Mesothelial cell of epicardium (in vitro differentiated cells): ENCODE measurements at places on chromosomes 4 and X.

DNA sequence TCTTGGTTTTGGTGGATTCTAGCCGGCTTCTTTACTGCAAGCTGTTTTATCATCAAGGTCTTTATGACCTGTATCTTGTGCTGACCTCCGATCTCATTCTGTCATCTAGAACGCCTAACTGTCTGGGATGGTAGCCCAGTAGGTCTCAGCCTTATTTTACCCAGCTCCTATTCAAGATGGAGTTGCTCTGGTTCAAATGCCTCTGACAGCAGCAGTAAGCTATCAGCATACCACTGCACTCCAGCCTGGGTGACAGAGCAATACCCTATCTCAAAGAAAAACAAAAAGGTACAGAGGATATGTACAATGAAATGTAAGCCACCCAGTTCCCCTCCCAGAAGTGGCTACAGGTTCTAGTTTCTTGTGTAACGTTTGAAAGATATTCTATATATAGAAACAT, 36.1 kb downstream of the HERC6 start:
- H3K4me1 ChIP-seq: no peaks in the 10 kb centered on the region
- H3K27me3 ChIP-seq: no peaks in the 10 kb centered on the region
- no peak for DNase-seq
- H3K36me3 ChIP-seq: peaks cover 11% of the 10 kb centered on the region

DNA sequence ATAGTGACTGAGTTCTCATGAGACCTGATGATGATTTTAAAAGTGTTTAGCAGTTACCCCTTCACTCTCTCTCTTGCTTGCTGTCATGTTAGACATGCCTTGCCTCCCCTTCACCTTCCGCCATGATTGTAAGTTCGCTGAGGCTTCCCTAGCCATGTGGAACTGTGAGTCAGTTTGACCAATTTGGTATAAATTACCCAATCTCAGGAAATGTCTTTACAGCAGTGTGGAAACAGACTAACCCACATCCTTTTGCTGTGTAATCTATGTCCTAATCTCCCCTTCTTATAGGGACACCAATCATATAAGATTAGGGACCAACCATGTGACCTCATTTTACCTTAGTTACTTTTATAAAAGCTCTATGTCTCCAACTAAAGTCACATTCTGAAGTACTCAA, 677.8 kb downstream of the ADGRL3 start:
- no peak overlapping the region for H3K27ac ChIP-seq
- H3K4me1 ChIP-seq: no peaks in the 10 kb centered on the region
- H3K27me3 ChIP-seq: no peaks in the 10 kb centered on the region

GRCh38 chr4:123120473-123120872, 198.1 kb upstream of the NUDT6 start:
- H3K27me3 ChIP-seq: no peaks in the 10 kb centered on the region
- no peak overlapping the region for H3K4me3 ChIP-seq
- H3K36me3 ChIP-seq: peaks cover 4% of the 10 kb centered on the region
- H3K27ac ChIP-seq: no peak overlapping the region

DNA sequence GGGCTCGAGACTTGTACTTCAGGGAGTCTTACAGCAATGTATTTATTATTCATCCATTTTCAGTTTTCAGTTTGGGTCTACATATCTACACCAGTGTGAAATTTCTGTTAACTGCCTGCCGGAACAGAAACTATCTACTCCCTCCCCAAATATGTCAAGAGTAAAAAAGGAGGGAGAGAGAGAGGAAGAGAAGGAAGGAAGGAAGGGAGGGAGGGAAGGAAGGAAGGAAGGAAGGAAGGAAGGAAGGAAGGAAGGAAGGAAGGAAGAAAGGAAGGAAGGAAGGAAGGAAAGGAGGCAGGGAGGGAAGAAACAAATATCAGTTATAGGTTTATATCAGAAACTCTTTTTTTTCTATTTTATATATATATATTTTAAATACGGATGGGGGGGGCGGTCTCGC, 12.6 kb downstream of the RPL39 start:
- no peaks in the 10 kb centered on the region for H3K4me1 ChIP-seq
- no peak overlapping the region for H3K4me3 ChIP-seq
- H3K27me3 ChIP-seq: no peaks in the 10 kb centered on the region
- no peak overlapping the region for H3K27ac ChIP-seq
- DNase-seq: no peak

- H3K36me3 ChIP-seq: no peaks in the 10 kb centered on the region
- no peaks in the 10 kb centered on the region for H3K27me3 ChIP-seq
- peaks cover 15% of the 10 kb centered on the region for H3K4me1 ChIP-seq
- H3K4me3 ChIP-seq: no peak overlapping the region
Observed at GRCh38 chr4:17165286-17165685, 266.8 kb upstream of the LDB2 start.

DNA sequence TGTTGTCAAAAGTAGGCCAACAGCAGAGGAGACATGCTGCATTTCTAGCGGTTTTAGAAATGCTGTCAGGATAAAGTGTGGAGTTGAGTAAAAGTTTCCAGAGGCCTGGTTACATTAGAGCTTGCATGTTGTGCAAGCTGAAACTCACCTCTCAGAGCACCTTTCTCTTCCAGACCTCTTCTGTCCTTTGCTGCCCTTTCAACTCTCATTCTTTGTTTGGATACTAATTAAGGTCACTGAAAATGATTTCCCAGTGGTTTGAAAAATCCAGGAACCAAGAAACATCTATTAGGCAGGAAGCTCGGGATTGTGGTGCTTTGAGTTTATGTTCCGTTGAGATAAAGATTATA, 426.6 kb downstream of the MAPK10 start:
- DNase-seq: no peak
- no peaks in the 10 kb centered on the region for H3K36me3 ChIP-seq
- no peak overlapping the region for H3K4me3 ChIP-seq
- H3K4me1 ChIP-seq: peaks cover 52% of the 10 kb centered on the region
- no peak overlapping the region for H3K27ac ChIP-seq
- no peaks in the 10 kb centered on the region for H3K27me3 ChIP-seq

DNA sequence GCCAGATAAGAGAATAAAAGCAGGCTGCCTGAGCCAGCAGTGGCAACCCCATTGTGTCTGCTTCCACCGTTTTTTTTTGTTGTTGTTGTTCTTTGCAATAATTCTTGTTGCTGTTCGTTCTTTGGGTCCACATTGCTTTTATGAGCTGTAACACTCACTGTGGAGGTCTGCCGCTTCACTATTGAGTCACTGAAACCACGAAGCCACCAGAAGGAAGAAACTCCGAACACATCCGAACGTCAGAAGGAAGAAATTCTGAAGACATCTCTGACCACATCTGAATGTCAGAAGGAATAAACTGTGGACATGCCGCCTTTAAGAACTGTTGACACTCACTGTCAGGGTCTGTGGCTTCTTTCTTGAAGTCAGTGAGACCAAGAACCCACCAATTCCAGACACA, 110.5 kb downstream of the PCDH18 start:
- no peak overlapping the region for H3K27ac ChIP-seq
- no peaks in the 10 kb centered on the region for H3K4me1 ChIP-seq
- DNase-seq: no peak
- no peaks in the 10 kb centered on the region for H3K27me3 ChIP-seq
- no peak overlapping the region for H3K4me3 ChIP-seq

DNA sequence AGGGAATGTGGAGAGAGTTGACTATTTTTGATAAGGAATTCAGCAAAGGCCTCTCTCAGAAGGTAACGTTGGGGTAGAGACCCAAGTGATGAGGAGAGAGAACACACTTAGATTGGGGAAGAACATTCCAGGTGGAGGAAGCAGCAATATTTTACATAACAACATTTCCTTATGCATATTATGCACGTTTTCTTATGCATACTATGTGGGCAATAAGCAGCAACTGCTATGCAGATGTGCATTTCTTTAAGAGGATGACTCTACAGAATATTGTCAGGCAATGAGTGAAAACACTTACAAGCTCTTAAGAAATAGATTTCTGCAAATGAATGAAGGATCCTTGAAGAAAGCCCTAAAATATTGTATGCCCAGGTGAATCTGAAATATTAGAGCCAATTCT, 91.1 kb downstream of the TMEM47 start:
- no peak overlapping the region for H3K4me3 ChIP-seq
- no peaks in the 10 kb centered on the region for H3K36me3 ChIP-seq
- H3K27ac ChIP-seq: no peak overlapping the region
- no peak for DNase-seq
- H3K27me3 ChIP-seq: no peaks in the 10 kb centered on the region

DNA sequence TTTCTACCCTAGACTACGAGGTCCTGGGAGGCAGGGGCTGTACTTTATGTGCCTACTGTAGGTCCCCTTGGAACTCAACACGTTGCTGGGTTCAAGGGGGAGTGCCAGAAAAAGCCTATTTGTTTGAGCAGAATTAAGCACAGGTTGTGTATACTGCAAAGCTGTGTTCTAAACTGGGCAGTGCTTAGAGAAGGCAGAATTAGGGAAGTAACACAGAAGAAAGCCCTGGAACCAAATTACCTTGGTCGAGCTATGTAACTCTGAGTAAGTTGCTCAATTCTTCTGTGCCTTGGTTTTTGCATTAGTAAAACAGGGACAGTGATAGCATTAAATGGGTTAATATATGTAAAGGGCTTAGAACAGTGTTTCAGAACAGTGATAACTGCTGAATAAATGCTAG, 245.0 kb upstream of the SFRP2 start:
- H3K4me3 ChIP-seq: no peak overlapping the region
- H3K36me3 ChIP-seq: no peaks in the 10 kb centered on the region
- H3K27me3 ChIP-seq: peaks cover 67% of the 10 kb centered on the region

DNA sequence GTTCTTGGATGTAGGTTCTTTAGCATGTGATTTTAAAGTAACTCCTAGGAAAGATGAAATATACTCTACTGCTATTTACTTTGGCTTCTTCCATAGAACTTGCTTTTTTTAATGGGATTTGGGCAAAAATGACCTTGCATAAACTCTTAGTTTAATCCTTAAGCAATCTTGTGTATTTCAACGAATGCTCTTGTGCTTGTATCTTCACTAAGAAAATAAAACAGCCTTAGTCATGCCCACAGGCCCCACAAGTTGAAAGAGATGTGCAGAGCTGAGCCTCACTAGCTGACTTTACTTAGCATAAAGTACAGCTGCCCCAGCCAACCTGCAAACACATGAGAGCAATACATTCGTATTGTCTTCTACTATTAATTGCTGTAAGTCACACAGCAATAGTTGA, 1609.2 kb downstream of the STIM2 start:
- H3K27me3 ChIP-seq: no peaks in the 10 kb centered on the region
- H3K4me3 ChIP-seq: no peak overlapping the region
- no peaks in the 10 kb centered on the region for H3K36me3 ChIP-seq
- no peak overlapping the region for H3K27ac ChIP-seq
- no peaks in the 10 kb centered on the region for H3K4me1 ChIP-seq
- DNase-seq: no peak

DNA sequence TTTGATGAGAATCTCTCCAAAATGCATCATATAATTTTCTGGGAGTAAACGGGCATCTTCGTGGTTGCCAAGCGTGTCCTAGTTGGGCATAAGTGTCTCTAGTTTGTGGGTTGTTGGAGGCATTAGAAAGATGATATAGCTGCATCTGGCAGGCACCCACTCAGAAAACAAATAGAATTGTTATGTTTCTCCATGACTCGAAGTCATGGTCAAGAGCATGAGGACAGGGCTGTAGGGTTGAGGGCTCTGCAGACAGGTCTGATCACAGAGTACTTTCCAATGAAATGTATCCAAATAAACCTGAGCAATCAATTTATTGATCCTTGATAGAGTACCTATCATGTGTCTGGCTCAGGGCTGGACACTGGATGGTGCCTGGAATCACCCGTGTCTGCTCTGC, 82.7 kb downstream of the SORCS2 start:
- DNase-seq: no peak
